Foreskin melanocyte (primary cell): ENCODE measurements at places on chromosomes 1 and 21.

GRCh38 chr1:38235705-38236104 is 189.1 kb upstream of the POU3F1 start:
- no peak for DNase-seq

GRCh38 chr1:178818416-178818815 is 52.5 kb downstream of the ANGPTL1 start:
- DNase-seq, result peak; percentile 5

- no peak for DNase-seq
These were observed 113.8 kb downstream of the SYF2 start for GRCh38 chr1:25118546-25118945.

DNA sequence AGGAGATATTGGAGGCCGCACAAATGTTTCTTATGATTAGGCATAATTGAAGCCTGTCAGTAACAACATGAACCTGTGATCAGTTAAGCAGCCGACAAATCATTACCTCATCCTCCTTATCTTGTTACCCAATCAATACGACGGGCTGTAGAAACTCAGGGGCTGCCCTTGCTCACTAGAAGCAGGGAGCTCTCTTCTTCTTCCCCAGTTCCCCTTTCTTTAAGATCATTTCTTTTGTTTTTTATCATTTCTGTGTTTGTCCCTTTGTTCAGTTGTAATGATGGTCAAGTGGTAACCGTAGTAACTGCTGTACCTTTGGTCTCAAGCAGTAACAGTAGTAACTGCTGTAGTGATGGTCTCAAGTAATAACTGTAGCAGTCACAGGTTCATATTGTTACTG is 13.8 kb upstream of the FCGR2A start:
- no peak for DNase-seq

- no peak for DNase-seq
These were observed 54.5 kb downstream of the HMGB4 start for GRCh38 chr1:33918368-33918767.

- DNase-seq, result peak; percentile 3
These were observed 1561.5 kb downstream of the MRPL39 start for GRCh38 chr21:24045775-24046215.

- DNase-seq, result no peak
These were observed 79.2 kb upstream of the TNR start for GRCh38 chr1:175822580-175822979.

- no peak for DNase-seq
These were observed 688.9 kb downstream of the USP25 start for GRCh38 chr21:16418642-16419041.

DNA sequence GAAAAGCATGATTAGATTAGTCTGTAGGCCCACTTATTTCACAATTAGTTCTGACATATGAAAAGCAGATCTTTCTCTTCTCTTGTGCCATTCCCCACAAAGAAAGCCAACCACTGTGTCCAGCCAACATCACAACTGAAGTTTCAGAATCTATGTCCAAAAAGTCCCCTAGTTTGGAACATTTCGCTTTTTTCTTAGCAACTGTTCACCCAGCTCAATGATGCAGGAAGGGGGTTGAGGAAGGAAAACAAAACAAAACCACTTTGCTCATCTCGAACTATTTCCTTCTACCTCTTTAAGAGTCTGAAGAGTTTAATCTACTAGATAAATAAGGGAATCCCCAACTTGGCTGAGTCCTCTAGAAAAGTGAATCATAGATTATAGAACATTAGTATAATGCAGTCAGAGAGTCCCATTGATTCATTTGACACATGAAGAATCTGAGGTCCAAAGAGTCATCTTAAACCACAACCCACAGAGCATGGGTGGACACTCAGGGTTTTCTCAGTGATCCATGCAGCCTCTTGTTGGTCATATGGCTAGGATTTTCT is 159.3 kb upstream of the SGIP1 start:
- peak; percentile 93 for DNase-seq

- peak; percentile 84 for DNase-seq
These were observed 145.5 kb downstream of the TIAM1 start for GRCh38 chr21:31198575-31198974.

- DNase-seq, result no peak
These were observed 37.8 kb upstream of the CD2 start for GRCh38 chr1:116716391-116716790.

- DNase-seq, result no peak
These were observed 260.4 kb downstream of the PTPRU start for GRCh38 chr1:29496701-29497100.

GRCh38 chr1:159831412-159832141 is 4.9 kb downstream of the SLAMF8 start:
- no peak for DNase-seq

DNA sequence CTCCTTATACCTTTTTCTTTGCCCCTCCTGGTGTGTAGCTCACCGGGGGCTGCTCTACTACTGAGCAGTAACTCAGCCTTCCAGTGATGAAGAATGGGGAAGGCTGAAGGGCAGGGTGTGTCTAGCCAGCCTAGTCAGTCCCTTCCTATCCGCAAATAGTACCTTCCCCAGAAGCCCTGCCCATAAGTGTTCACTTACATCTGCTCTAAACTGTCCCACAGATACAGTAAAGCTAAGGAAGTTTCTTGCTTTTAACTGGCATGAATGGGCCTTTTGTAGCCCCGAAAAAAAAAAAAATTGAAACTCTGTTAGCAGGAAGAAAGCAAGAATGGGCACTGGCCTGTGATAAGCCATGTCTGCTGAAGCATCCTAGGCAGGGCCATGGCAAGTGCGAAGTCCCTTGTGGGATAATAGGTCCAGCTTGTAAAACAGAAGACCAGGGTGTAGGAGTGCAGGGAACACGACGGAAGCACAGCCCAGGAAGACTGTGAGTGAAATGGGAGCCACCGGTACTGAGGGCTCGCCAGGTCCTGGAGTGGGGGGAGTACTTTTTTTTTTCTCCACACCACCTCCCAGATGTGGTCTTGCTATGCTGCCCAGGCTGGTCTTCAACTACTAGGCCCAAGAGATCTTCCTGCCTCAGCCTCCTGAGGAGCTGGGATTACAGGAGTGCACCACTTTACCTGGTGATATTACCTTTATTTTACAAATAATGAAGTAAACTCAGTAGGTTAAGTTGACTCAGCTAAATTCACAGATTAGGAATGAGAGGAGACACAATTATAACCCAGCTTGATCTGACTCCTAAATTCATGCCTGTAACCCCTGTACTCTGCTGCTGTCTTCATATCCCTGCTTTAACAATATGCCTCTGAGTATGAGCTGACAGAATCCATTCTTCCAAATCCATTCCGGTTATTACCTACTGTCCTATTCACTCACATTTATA is 347.5 kb downstream of the SMYD3 start:
- peak; percentile 74 for DNase-seq

- peak; percentile 42 for DNase-seq
These were observed 21.9 kb upstream of the MORC3 start for GRCh38 chr21:36297938-36298572.

GRCh38 chr1:188476606-188477005 is 1647.9 kb downstream of the PLA2G4A start:
- DNase-seq, result no peak

DNA sequence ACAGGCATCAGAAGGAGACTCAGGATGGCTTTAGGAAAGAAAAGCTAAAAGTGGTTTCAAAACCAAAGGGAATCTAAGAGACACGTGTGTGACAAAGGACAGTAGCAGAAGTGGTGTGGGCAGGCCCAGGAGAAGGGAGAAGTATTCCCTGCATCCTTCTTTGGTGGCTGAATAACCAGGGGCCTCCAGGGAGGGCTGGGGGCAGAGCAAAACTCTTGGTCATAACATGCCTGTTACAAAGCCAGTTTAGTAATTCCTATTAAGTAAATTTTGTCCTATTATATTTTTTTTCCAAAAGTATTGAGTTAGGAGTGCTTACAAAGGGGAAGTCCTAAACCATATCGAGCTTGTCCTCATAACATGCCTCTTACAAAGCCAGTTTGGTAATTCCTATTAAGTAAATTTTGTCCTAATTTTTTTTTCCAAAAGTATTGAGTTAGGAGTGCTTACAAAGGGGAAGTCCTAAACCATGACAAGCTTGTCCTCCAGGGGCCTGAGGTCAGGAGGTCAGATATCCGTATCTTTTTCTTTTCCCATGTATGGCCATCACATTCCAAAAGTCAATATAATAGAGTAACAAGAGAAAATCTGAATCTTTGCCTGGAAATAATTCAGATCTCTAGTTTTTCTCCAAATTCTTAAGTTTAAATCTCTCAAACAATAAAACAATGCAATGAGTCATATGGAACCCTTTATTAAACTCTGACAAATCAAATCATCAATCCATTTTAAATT is 509.2 kb downstream of the LTN1 start:
- DNase-seq, result no peak

DNA sequence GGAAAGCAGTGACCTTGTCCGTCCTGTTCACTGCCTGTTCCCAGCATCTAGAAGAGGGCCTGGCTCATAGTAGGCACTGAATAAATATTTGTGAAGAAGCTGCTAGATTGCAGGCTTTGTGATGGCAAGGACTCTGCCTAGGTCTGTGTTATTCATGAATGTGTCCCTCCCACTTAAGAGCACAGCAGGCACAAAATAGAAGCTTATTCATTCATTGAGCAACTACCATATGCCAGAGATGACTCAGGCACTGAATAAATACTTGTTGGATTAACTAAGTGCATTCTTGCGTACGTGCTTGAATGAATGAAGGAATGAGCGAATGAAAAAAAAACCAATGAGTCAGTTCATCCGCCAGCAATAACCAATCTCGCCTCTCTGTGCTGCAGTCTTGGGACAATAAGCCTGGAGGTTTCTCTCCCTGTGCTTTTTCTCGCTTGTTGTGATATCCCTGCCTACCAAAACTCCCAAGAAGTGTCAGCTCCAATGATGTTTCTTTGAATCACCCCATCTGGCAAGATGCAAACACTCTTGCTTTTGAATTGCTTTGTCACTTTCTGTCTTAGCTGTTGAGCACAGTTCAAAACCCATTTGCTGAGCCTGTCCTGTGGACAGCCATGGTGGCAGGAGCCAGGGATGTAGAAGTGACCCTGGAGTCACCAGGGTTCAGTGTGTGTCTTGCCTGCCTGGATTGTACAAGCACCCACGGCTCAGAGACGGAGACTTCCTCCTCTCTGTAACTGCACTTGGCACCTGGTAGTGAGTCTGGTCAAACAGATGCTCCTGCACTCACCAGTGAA is 143.9 kb downstream of the KAZN start:
- DNase-seq, result peak; percentile 95

- no peak for DNase-seq
These were observed 10.0 kb upstream of the PLPP3 start for GRCh38 chr1:56589369-56589768.
